ENCODE measurements at places on chromosomes 16 and 17.

DNA sequence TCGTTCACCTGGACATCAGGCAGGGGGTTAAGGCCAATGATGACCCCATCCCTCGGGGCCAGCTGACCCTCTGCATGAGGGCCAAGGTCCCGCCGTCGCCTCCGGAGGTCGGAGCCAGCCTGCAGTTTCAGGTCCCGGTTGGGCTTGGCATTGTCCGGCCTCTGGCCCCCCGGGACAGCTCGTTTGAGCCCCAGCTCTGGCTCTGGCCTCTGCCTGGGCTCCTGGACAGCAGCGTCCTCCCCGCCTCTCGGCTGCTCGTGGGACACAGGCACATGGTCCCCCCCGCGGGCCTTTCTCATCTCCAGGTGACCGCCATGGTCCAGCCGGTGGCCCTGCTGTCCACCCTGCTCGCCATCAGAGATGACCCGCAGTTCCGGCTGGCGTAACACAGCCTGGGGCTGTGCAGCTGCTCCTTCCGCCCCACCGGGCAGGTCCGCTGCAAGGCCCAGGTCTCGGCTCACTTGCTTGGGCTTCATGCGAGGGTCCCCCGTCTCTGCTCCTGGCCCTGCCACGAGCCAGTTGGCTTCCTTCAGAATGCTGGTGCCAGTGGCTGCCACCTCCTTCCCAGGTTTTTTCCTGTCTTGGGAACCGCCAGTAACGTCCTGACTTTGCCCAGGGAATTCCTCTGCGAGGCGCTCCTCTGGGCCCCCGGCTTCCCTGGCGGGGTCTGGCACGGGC, 6.7 kb downstream of the NDUFAF8 start:
- DNase-seq, result no peak

- DNase-seq, result no peak
Observed at GRCh38 chr16:30766206-30766932, 4.2 kb downstream of the RNF40 start.

DNA sequence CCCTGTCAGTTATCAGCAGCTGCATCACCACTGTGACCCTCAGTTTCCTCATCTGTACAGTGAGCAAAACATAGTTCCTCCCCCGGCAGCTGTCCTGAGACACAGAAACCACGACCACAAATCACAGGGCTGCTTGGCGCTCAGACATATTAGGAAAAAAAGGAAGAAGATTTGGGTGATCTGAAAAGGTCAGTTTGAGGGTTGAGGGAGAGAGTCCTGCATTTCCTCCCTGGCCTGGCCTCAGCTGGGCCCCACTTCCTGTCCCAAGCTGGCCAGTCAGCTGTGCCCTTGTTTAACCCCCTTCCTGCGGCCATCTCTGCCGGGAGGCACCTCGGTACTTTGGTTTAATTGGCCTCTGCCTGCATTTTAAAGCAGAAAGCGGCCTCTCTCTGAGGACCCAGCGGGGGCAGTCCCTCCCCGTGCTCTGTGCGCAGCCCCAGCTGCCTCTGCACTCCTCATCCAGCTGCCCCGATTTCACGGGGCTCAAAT, 24.0 kb upstream of the CIBAR2 start:
- no peak for DNase-seq

DNA sequence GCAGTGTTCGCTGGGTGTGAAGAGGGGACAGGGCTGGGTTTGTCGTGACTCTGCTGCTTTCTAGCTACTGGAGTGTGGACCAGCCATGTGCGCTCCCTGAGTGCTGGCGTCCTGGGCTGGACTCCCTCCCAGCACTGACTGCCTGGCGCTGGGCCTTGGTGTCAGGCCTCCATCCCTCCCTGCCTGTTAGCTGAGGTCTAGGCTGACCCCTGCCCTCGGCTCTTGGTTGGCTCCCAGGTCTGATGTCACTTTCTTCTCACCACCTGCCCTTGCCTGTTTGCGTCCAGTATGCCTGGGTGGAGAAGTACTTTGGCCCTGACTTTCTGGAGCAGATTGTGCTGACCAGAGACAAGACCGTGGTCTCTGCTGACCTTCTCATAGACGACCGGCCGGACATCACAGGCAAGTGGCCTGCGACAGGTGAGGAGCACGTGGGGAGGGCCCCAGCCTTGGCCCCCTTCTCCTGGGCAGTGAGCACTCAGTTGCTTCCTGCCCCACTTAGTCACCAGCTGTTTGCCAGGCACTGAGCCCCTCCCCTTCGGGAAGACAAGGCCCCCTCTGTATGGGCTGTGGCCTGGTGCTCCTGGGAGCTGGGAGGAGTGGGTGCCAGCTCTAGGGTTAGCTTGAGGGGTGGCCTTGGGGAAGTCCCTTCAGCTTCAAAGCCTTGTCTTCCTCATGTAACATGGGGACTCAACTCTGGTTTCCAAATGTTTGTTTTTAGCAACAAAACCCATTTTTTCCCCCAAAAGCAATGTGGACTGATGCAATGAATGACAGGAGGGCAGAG, 41.5 kb downstream of the NT5M start:
- DNase-seq, result no peak

GRCh38 chr17:82973456-82974135, 105.8 kb upstream of the METRNL start:
- DNase-seq, result no peak

DNA sequence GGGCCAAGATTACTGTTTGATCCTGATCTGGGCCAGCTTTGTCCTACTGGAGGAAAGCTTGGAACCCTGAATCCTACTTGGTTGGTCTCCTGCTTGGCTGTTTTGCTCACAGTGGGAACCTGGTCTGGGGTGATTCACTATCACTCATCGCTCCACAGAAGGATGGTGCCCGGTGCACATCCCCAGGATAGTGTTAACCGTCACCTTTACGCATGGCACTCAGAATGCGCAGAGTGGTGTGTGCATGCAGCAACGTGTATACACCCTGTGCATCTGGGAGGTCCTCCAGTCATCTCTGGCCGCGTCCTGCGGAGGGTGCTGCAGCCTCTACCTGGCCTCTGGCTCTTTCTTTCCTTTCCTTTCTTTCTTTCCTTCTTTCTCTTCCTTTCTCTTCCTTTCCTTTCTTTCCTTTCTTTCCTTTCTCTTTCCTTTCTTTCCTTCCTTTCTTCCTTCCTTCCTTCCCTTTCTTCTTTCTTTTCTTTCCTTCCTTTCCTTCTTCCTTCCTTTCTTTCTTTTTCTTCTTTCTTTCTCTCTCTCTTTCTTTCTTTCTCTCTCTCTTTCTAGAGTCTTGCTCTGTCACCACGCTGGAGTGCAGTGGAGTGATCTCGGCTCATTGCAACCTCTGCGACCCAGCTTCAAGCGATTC, 13.1 kb downstream of the SOCS3 start:
- DNase-seq, result no peak

DNA sequence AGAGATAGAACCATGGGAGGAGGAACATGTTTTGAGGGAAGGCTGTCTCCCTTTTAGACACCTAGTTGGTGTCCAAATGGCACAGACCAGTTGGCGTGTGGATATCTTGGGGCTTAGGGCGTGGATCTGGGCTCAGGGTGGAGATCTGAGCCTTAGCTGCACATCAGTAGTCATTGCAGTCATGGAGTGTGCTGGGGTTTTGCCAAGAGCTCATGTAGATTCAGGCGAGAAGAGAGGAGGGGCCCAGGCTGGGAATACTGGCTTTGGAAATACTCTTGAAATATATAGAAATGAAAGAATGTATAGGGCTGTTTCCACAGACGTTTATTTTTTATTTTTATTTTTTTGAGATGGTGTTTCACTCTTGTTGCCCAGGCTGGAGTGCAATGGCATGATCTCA, 92.0 kb downstream of the PRKCB start:
- no peak for DNase-seq

- no peak for DNase-seq
Observed at GRCh38 chr17:74528491-74529199, 2.6 kb downstream of the CD300LB start.

- DNase-seq, result no peak
Observed at GRCh38 chr17:58272367-58273280, 8.1 kb downstream of the MPO start.

GRCh38 chr17:37844977-37845293, 79.3 kb upstream of the TBC1D3K start:
- DNase-seq, result no peak

DNA sequence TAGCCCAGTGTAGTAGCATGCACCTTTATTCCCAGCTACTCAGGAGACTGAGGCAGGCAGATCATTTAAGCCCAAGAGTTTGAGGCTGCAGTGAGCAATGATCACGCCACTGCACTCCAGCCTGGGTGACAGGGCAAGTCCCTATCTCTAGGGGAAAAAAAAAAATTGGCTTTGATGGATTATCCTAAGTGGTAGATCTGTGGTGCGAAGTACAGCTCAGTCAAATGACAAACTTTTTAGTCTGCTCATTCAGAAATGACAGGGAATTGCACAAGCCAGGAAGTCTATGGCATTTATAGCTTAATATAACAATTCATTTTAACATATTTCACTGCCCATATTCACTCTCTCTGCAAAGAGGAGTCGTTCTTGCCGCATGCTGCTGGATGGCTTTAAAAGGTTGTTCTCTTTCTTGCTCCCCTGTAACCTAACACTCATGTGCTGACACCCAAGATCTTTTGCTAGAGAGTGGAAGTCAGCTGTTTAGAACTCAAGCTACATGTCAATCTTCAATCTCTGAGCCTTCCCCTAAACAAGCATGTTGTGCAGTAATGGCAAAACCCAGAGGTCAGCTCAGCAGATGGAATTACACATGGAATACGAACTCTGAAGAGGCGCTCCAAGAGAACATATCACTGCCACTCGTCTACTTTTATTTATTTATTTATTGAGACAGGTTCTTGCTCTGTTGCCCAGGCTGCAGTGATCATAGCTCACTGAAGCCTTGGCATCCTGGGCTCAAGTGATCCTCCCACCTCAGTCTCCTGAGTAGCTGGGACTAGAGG, 32.8 kb downstream of the RNF157 start:
- no peak for DNase-seq

DNA sequence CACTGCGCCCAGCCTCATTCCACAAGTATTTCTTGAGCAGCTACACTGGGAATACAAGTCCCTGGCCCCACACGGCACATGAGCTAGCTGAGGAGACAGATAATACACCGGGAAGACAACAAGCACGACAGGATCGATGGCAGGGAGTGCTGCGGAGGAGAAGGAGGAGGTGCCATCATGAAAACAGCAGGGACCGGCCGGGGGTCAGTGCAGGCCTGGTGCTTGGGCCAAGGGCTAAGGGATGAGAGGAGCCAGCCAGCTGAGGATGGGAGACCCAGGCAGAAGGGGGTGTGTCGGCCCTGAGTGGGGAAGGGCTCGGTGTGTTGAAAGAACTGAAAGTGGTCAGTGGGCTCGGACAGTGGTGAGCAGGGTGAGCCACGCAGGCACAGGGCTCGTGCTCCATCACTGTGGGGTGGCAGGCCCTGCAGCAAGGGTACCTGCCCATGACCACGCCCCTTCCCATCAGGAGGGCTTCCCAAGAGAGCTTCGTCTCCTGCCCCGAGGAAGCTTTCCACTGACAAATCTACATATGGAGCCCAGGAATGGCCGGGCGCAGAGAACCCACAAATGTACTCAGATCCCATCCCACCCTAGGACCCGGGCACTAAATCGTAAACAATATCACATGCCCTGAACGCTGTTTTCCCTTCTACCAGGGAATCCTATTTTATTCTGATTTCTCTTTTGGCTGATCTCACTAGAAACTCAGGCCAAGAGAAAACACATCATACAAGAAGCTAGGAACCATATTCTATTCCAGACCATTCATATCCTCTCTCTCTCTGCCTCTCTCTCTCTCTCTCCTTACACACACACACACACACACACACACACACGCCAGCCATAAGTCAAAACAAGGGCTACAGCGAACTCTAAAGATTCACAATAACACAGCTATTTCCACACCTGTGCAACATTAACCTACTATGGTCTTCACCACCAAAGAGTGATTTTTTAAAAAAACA, 50.7 kb upstream of the TNRC6C start:
- DNase-seq, result no peak

- DNase-seq, result no peak
Observed at GRCh38 chr17:80428796-80429195, 13.8 kb downstream of the ENDOV start.

DNA sequence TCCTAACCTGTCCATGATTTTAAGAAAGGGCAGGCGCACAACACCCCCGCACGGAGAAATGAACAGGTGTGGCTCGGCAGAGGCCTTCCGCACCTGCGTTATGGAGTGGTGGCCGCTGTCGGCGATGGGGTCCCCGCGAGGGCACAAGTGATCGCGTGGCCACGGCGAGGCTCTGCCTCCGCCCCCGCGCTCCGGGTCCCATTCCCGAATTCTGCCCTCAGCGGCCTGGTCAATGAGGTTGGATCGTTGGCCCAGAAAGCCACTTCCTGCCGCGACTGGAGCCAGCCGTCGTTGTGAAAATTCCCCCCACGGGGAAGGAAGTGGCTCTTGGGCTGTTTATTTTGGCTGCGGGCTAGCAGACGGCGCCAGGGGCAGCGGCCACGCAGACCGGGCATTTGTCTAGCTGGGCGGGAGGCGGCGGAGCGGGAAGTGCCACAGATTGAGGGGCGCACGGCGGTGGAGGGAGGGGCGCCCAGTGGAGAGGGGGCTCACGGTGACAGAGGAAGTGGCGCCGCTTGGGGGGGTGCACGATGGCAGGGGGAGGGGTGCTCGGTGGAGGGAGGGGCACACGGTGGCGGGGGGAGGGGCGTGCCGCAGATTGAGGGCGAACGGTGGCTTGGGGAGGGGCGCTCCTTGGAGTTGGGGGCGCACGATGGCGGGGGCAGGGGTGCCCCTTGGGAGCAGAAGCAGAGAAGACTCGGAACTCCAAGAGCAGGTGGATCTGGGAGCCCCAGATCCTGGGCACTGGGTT, 25.0 kb downstream of the MRC2 start:
- peak; percentile 22 for DNase-seq
